DMS153 (cell line): ENCODE measurements at places on chromosomes 3 and 15.

- no peak for DNase-seq
Observed at GRCh38 chr3:138875096-138875753, 40.5 kb upstream of the PIK3CB start.

- no peak for DNase-seq
Observed at GRCh38 chr3:188712248-188712924, 459.4 kb upstream of the TPRG1 start.

DNA sequence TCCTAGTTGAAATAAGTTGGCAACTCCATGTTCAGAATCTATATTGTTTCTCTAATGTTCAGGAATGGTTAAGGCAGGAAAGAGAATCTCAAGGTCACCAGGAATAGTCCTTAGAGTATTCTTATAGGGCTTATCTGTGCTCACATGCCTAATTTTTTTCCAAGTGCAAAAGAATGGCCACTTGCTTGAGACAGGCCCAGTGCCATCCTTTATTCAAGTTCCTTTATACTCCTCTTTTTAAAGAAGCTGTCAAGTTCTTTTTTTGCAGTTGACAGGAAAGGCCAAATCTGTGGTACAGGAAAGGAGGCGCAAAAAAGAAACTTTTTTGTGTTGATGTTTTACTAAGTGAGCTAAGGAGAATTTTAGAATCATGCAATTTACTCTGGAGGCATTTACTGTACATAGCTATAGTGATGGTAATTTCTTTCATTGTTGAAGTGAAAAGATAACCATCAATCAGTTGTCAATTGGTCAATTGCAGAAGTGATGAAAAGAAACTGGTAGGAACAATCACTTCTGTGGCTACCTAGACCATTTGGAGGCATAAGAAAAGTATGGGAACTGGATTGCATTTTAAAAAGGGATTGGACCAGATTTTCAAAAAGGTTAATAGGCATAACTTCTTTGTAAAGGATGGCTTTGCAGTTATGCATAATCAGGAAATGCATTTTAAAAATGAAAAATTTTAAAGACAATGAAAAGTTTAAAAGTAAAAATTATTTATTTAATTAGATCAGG is 102.5 kb upstream of the SOX2 start:
- no peak for DNase-seq

GRCh38 chr3:4751502-4752101 is 227.6 kb upstream of the BHLHE40 start:
- no peak for DNase-seq

DNA sequence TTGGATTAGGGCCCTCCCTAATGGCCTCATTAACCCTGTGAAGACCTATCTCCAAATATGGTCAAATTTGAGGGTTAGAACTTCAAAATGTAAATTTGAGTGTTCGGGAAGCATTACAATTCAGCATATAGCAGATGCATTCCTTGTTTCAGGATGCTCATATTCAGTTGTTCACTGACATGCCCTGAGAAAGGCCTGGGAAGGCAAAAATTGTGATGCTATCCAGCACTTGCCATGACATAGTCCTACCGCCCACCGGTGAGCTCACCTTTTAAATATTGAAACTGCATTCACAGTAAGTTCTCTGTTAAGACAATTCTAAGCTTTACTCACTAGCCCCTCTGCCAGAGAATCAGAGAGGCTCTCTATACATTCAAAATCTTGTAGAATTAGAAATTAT is 300.3 kb upstream of the CCDC54 start:
- no peak for DNase-seq

- no peak for DNase-seq
Observed at GRCh38 chr3:87033205-87033604, 42.3 kb upstream of the VGLL3 start.

DNA sequence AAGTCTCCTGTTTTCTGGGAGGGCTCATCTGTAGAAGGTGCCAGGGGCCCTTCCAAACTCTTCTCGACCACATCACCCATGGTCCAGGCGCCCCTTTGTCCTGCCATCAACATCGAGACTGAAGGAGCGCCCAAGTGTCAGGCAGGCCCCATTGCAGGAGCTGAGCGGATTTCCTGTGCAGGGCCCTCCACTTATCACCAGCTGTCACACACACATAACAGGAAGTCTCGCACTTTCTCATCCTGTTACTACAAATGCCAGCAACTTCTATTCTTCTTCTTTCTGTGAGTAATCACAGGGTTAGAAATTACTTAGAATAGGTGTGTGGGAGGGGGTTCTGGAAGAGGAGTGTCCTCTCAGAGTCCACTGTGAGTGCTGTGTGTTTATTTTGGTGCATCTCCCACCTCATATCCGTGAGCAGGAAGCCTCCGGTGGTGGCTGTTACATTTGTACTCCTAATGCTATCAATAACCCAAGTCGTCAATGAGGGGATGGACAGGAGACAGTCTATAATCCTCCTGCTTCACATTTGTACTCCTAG is at the start of gene KLHL6:
TSS of gene KLHL6 (minus strand) at position 166 of the 541 bp plus-strand sequence. CDS start at position 113, 53 bp downstream.
- DNase-seq = no peak

DNA sequence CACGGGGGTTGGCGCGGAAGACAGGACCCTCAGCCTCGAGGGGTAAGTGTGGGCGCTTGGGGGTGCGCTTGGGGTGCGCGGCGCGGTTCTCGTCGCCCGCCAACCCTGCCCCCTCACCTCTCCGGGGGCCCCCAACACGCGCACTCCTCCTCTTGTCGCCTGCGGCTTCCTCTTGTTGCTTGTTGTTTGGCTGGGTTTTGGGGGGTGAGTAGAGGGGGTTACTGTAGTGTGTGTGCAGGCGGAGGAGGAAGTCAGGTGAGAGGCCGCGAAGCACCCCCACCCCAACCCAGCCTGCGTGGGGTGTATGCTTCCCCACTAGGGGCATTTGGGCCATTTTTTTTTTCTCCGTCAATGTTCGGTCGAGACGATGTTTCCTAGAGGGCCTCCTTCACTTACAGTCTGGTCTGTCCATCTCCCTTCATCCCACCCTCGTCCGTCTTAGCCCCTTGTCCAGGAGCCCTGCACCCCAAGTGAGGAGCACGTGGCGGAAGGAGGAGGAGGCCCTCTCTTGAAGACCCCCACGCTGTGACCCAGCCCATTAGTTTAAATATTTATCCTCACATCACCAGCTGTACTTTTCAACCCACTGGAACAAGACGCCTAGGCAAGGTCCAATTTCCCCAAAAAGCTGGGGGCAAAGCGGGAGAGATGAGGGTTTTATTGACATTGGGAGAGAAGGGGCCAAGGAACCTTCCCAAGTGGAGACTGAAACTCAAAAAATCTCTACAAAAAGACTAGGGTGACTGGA is 20.4 kb upstream of the SATB1 start:
- no peak for DNase-seq

DNA sequence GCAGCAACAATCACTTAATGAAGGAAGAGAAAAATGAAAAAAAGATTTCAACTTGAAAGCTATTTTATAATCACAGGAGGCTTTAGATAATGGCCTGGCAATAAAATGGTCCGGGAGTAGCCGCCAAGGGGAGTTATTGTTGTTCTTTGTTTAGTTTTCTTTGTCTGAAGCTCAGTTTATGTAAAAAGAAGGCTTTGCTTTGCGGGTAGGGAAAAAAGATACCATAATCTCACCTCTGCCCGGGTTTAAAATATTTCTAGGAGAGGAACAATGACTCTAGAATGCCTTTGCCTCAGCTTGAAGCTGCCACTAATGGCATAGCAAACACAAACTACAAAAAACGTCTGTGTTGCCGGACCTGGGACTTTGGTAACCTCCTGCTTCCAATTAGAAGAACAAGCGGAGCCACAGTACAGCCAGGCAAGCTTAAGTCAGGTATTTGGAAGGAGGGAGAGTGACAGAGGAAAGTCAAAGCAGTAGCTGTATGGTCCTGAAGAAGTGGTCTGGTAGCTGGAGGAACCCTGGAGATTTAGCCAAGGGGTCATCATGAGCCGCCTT is 764.5 kb downstream of the TUSC7 start:
- DNase-seq = peak; percentile 65

DNA sequence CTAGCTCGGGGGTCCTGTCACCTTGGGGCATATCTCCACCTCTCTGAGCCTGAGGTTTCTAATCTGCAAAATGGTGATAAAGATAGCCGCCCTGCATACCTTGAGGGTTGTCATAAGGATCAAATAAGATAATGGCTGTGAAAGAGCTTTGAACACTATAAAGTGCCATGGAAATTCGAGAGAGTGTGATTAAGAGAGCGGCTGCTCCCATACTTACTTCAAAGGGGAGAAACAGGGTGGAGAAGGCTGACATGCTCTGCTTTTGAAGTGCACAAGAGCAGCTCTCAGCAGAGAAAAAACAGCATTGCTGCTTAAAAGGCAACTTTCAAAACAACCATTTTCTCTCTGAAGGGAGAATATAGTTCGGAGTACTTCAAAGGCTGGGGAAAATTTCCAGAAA is 529.2 kb downstream of the EPHB1 start:
- DNase-seq = no peak

- no peak for DNase-seq
Observed at GRCh38 chr3:186772281-186772694, 11.1 kb upstream of the EIF4A2 start.

GRCh38 chr15:66655997-66656396 is 46.0 kb upstream of the SMAD6 start:
- DNase-seq = no peak

- DNase-seq = no peak
Observed at GRCh38 chr3:57031631-57032541, 28.6 kb upstream of the SPATA12 start.

DNA sequence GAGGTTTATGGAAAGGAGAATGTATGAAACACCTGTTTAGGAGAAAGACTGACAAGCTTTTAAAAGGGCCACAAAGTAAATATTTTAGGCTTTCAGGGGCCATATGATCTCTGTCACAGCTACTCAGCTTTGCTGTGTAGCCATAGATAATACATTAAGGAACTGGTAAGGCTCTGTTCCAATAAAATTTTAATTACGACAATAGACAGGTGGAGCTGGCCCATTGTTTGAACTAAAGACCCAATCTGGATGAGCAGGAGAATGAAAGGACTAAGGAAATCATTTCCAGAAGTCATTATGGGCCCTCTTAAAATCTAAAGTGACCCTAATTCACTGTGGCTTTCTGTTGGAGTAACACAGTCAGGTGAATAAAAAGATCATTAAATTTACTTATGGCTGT is 48.5 kb upstream of the SLC12A8 start:
- DNase-seq = peak; percentile 82

GRCh38 chr3:82157952-82158351 is 396.5 kb upstream of the GBE1 start:
- no peak for DNase-seq

- no peak for DNase-seq
Observed at GRCh38 chr3:100756441-100756840, 47.1 kb downstream of the TFG start.

DNA sequence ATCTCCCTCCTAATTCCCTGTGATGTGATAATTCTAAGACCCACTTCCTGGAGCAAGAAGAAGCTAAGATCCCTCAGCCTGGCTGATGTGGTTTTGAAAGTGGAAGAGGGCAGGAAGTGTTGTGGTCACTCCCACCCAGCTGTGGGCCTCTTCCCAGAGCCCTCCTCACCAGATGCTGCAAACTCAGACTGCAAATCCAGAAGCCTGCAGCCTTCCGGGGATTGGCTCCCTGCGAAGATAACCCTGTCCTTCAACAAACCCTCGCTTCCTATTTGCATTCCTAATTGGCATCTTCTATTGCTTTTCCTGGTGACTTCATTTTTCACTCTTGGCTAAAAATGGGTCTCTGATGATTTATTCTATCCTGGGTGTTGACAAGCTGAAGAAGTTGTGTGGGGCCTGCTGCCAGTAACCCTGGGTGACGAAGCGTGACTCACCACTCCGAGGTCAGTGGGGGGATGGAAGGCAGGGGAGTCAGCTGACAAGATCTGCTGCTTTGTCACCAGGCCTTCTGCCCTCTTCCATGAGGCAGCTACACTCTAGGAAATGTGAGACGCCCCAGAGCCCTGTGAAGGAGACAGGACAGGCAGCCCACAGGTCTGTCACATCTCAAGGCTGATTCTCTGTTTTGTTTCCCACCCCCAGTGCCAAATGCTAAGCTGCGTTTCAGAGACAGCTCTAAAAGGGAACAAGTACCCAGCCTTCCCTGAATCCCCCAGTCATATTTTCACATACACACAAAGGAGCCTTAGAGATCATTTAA is 99.7 kb upstream of the LIPC start:
- peak; percentile 84 for DNase-seq

DNA sequence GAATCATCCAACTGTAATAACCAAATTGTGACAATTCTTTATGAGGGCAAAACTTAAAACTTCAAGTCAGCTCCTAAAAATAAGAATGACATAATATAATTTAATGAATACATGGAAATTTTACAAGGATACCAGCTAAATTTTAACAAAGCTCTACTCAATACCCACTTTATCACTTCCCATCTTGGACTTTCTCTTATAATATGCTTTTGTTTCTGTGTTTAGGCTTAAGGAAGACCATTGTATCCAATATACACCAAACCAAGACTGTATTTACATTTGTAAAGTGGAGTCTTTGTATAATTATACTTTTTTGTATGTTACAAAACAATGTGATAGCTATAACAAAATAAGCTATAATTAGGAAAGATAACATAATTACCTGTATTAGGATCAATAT is 16.8 kb downstream of the ATP13A3 start:
- DNase-seq = no peak

GRCh38 chr3:178137831-178138230 is 398.4 kb upstream of the KCNMB2 start:
- no peak for DNase-seq

- DNase-seq = no peak
Observed at GRCh38 chr15:63483521-63484371, 20.6 kb upstream of the USP3 start.

DNA sequence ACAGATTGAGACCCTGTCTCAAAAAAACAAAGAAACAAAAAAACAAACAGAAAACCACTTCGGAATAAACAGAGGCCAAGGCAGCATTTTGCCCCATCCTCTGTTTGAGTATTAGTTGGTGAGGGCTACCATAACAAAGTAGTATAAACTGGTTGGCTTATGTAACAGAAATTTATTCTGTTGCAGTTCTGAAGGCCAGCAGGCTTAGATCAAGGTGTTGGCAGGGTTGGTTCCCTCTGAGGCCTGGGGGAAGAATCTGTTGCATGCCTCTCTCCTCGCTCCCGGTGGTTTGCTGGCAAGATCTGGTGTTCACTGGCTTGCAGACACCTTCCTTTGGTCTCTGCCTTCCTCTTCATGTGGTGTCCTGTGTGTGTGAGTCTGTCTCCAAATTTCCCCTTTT is 261.6 kb downstream of the PDZRN3 start:
- no peak for DNase-seq

DNA sequence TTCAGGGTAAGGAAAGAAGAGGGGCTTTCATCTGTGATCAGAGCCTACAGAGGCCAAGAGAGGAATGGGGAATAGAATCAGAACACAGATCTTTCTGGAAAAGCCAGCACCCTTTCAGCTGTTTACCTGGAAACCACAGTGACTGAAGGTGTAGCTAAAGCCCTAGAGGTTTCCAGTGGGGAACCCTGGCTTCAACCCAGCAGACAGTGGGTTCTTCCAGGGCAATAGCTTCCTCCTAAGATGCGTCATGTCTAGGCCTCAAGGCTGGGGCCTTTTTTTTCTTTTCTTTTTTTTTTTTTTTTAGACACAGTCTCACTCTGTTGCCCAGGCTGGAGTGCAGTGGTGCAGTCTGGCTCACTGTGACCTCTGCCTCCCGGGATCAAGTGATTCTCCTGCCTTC is 3.1 kb upstream of the CPNE9 start:
- DNase-seq = no peak

- DNase-seq = no peak
Observed at GRCh38 chr3:153762411-153763235, 358.6 kb upstream of the ARHGEF26 start.
